T1000 (cell line): ENCODE measurements at places on chromosomes 2 and 18.
A peak's percentile ranks its signal among the peaks of the same experiment; 100 is the strongest.

DNA sequence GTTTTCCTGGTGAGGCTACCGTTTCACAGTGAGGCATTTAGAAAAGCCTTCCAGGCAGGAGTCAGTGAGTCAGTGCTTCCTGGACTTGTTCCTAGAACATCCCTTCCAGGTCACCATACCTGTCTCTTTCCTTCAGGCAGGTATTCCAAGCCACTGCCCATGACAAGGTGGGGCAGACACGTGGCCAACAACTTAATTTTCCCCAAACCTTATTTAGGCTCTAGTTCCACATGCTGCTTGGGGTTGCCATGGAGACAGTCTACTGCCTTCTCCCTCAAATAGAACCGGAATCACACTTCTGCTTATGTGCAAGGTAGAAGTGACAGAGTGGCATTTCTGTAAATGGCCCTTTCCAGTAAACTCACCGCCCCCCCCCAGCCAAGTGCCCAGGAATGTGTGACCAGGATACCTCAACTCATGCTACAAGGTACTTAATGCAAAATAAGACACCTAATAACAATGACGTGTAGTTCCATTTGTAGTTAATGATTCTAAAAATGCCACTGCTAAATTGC lies 258.3 kb downstream of the PRKCE start:
- no peak for DNase-seq

GRCh38 chr2:96533292-96534073 lies 3.1 kb upstream of the ARID5A start:
- DNase-seq: no peak

DNA sequence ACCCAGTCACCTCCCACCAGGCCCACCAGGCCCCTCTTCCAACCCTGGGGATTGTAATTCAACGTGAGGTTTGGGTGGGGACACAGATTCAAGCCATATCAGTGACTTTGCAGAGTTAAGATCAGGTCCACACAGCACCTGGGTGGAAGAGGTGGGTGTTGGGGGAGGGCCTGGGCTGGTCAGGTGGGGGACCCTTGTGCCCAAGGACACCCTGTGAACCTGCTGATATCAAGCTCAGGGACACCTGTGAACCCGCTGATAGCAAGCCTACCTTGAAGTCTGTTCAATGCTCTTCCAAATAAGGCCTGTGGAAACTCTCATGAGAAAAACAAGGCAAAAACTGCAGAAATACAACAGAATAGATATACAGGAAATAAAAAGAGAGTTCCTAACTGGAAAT lies 19.9 kb upstream of the TPO start:
- DNase-seq: no peak

DNA sequence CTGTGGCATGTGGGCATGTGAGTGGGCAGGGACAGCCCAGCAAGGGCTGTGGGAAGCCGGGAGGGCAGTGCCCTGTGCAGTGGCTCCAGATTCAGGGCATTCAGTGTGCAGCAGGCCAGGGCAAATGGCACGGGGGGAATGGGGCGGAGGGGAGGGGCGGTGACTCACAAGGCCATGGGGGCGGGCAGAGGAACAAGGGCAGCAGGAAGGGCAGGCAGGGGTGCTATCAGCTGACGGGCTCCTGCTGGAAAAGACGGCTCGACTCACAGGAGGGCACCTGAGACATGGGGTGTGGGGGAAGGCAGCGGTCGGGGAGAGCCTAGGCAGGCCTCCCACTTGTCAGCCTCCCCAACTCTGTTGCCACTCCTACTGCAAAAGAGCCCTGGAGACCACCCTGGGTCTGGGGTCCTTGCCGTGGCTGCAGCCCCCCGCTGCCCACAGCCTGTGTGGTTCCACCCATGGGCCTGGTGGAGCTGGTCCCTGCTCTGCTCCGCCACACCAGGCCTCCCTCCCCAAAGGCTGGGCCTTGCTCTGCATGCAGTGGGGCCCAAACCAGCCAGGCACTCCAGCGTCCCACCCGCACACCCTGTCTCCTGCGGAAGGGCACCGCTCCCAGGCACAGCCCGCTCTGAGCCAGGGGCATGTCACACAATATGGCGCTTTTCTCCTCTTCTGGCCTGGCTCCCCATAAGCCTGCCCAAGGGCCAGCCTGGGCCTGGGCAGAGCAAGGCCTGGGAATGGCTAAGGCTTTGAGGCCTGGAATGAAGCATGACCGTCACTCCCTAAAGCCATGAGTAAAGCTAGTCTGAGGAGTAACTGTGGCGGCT lies 25.9 kb downstream of the HS6ST1 start:
- no peak for DNase-seq

DNA sequence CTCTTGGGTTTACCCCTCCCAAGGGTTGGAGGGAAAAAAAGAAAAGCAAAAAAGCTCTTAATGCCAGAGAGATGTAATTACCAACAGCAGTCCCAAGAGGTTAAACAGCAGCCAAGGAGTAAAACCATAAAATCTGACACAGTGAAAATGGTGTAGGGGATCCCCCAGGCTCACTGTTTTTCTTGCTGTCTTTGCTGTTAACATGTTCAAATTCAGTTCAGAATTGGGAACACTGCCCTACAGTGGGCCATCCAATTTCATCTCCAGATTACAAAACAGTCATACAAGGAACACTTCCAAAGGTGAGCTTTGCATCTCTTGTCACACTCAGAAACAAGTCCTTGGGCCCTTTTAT lies 54.5 kb downstream of the PLEKHM3 start:
- no peak for DNase-seq

DNA sequence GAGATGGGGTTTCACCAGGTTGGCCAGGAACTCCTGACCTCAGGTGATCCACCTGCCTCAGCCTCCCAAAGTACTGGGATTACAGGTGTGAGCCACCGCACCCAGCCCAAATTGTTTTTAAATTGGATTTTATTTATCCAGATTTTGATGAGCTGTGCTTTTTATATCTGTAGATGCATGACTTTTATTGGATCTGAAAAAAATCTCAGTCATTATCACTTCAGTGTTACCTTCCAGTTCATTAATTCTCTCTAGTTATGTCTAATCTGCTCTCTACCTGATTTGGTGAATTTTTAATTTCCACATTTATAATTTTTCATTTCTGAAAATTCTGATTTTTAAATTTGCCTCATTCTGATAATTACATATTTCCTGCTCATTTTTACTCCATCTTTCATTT lies 13.5 kb downstream of the AGFG1 start:
- no peak for DNase-seq

DNA sequence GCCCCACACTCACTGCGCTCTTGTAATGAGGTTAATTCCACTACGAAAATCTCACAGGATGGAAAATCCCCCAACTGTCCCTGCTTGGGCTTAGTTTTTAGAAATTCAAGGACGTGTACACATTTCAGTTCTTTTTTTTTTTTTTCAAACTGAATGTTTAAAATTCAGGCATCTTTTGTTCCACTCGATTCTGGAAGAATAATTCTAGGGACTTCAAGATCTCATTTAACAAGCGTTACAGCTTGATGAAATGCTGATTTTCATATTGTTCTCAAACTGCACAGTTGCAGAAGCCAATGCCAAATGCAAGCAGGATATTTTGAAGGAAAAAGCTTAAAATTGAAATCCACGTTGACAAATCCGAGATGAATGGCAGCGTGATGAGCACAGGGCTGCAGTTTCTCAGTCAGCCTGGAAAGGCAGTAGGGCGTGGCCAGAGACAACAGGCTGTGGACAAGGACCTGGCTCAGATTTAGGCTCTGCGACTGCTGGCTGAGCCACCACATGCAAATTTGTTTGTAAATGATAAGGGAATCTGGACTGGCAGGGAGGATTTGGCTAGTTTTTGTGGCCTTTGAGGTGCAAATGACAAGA lies 128.1 kb upstream of the MYCN start:
- no peak for DNase-seq

DNA sequence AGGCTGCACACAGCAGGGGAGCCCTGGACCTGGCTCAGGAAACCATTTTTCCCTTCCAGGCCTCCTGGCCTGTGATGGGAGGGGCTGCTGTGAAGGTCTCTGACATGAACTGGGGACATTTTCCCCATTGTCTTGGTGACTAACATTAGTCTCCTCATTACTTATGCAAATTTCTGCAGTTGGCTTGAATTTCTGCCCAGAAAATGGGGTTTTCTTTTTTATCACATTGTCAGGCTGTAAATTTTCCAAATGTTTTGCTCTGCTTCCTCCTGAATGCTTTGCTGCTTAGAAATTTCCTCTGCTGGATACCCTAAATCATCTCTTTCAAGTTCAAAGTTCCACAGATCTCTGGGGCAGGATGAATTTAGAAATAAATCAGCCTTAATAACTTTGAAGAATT lies 78.2 kb downstream of the EHBP1 start:
- no peak for DNase-seq

- DNase-seq: no peak
Observed at GRCh38 chr2:152175012-152175367, 573 bp downstream of the STAM2 start.

- peak; percentile 49 for DNase-seq
Observed at GRCh38 chr2:37189452-37190153, 1.1 kb upstream of the SULT6B1 start.

DNA sequence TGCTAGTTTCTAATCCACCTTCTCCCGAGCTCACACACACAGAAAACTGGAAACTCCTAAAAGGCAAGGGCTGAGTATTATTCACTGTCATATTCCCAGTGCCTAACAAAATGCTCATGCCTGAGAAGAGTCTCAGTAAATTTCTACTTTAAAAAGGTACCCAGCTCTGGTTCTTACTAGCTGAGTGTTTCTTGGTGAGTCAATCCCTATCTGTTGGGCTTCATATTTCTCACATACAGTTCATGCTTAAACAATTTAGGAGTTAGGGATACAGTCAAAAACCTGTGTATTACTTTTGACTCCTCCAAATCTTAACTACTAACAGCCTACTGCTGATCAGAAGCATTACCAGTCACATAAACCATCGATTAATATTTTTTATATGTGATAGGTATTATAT lies 204.9 kb downstream of the EN1 start:
- DNase-seq: no peak

- no peak for DNase-seq
Observed at GRCh38 chr2:189297446-189297845, 117.9 kb upstream of the COL5A2 start.

DNA sequence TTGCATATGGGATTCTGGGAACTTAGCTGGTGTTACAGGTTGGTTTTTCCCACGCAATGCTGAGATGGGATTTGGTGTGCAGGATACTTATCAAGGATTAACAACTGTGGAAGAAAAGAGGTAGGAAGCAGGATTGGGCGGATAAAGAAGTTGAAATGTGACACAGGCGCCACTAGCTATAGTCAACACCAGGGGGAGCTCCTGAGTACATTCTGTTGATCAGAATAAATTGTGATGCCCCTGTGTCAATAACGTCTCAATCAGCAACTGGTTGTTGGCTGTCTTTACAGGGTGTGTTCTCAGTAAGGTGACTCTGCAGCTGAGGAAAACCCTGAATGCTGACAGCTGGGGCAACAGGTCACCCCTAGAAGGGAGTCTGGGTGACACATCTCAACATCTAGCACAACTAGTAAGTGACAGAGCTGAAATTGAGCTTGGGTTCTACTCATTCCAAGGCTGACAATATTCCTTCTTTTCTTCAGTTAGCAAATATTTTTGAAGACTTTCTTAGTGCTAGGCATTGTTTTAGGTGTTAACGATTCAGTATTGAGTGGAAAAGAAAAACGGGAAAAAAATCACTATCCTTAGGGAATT lies 143.0 kb downstream of the ARL6IP6 start:
- DNase-seq: no peak

DNA sequence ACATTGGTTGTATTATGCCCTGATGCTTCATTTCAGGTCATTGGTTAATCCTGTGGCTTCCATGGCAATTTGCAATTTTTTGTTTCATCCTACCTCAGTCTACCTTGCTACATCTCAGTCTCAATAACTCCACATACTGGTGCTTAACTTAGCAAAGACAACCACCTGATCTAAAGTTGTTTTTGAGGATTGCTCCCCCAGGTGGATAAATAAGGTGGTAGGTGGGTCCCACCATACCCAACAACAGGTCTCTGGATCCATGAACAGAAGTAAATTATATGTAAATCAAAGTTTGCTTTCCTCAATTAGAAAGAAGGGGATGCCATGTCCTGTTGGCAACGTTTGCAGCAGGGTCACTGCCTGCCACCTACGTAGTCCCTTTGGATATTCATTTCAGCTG lies 7.0 kb downstream of the XIRP2 start:
- no peak for DNase-seq

DNA sequence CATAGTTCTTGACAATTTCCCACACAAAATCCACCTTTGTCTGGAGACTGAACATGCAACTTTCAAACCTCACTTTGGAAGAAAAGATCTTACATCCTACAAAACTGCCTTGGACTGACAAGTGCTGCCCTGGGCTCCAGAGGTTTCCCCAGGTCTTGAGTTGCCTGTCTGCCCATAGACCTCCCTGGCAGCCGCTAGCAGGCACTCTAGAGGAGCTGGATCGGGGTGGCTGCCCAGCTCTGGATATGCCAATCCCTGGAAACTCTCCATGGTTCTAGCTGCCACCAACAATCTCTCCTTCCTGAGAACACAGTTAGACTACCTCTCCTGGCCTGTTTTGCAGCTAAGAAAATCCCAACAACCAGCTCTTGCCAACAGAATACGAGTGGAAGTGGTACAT lies 3.4 kb upstream of the ITGB6 start:
- no peak for DNase-seq

DNA sequence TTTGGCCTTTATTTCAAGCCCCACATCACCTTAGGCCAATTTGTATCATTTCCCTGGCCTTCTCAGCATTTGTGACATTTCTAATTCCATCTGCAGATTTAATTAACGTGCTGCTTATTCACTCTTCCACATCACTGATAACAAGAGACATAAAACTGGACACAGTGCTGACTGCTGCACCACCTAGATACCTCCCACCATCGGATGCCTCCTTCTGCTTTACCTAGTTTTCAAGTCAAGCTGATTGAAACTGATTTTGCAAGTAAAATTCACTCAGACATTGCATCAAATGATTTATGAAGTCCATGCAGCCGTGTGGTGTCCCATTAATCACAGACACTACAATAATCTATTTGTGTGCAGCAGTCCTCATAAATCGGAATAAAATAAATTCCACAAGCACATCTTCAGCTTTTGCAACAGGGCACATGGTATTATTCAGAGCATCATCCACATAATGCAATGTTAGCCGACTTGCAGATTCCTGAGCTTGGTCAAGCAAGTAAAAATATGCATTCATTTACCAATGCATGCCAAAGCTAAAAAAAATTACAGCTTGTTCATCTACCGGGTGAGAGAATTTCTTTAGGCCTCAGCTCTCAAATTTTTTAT lies 15.9 kb upstream of the CRIM1 start:
- no peak for DNase-seq

- no peak for DNase-seq
Observed at GRCh38 chr18:43248610-43249249, 28.6 kb downstream of the SYT4 start.
